GM12892 (cell line): ENCODE measurements at places on chromosomes 16 and 17.

- no peak for DNase-seq
Observed at GRCh38 chr17:58091024-58091567, 7.9 kb downstream of the DYNLL2 start.

DNA sequence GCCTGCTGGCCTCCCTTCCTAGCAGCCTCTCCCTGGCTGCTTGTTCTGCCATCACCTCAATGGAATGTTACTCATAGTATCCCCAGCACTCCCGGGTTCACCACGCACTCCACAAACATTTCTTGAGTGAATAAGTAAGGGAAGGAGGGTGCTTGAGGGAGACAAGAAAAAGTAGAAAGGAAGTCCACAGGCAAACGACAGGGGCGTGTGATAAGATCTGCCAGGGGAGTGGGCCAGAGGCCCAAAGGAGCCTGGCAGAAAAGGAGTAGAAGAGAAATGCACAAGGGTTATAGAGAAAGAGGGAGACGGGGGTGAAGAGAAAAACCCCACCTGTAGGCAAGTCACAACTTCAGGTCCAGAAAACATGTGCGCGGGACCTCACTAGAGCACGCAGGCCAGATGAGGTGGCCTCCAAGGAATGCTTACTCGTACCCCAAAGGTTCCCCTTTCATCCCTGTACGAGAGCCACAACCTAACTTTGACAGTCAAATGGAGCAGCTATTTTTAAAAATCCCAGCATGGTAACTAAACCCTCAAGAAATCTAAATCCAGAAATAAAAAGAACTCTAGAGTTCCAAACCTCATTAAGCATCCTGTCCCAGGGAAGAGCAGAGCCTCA lies 6.6 kb downstream of the ZDHHC7 start:
- DNase-seq = no peak

GRCh38 chr17:31433091-31433790 lies 41.8 kb downstream of the RAB11FIP4 start:
- no peak for DNase-seq

GRCh38 chr16:58638148-58639036 lies 8.8 kb upstream of the CNOT1 start:
- no peak for DNase-seq

- DNase-seq = no peak
Observed at GRCh38 chr17:44983563-44983962, 15.5 kb upstream of the C1QL1 start.

GRCh38 chr16:27515874-27516353 lies 33.8 kb downstream of the GTF3C1 start:
- DNase-seq = peak; percentile 57

- DNase-seq = no peak
Observed at GRCh38 chr17:75084039-75084660, 3.6 kb upstream of the SLC16A5 start.

DNA sequence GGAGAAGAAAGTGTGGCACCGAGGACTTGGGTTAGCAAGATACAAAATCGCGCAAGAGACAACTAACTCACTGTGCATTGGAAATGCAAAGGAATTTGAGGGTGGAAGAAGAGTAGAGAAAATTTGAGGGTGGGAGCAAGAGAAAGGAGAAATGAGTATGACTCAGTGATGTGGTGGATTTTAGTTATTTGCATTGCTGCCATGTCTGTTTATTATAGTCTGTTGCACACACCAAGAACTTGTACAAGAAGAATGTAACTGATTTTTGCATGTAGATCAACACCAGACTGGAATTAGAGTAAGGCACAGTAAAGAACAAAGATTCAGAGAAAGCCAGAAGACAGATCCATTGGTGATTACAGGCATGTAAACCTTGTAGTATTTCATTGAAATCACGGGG lies 71.6 kb upstream of the SMIM36 start:
- DNase-seq = no peak

DNA sequence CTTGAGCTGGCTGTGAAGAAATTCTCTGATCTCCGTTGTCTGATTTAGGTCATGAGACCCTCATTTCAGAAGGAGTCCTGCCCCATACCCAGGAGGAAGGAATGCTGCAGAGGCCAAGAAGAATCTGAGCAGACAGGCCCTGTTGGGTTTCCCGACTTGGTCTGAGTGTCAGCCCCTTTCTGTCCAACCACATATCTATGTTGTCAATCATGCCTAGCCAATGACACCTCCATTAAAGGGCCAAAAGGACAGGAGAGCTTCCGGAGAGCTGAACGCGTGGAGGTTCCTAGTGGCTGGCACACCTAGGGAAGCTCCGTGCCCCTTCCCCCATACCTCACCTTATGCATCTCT lies 37.8 kb downstream of the PIMREG start:
- no peak for DNase-seq

- DNase-seq = no peak
Observed at GRCh38 chr17:60579090-60579489, 20.9 kb upstream of the PPM1D start.

DNA sequence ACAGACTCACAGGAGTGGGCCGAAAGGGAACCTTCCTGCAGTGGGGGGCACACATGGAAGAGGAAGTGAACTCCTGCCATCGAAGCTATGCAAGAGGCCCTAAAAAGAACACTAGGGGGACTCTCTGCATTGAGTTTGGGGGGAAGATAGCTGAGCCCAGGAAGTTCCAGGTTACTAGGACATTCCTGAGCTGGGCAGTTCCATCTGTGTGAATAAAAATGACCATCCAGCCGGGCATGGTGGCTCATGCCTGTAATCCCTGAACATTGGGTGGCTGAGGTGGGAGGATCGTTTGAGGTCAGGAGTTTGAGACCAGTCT lies 211.8 kb downstream of the ZNF423 start:
- no peak for DNase-seq

GRCh38 chr17:65047941-65048340 lies 8.6 kb downstream of the GNA13 start:
- DNase-seq = no peak

DNA sequence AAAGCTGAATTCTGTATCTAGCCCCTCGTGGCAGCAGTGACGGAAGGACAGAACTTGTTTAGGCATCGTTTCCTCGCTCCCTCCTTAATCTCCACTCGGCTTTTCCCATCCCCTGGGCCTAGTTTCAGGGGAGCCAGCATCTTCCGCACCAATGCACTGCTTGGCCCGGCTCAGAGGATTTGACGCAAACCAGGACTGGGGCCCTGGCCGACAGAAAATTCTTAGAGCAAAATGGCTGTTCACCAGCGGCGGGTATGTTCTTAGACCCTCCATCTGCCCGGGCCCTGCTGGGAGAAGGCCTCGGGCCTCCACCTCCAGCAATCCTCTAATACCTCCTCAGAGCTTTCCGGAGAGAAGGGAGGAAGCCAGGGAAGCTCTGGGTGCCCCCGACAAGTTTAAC lies 54.6 kb downstream of the TBC1D16 start:
- DNase-seq = no peak
